ENCODE measurements at places on chromosomes 6 and 20. TPM values are rescaled to one million over a fixed set of nuclear protein-coding genes. Genes with fewer than 3 reads are reported as not detected.

KCNG1 gene
- 22.3 TPM for total RNA-seq

DNA sequence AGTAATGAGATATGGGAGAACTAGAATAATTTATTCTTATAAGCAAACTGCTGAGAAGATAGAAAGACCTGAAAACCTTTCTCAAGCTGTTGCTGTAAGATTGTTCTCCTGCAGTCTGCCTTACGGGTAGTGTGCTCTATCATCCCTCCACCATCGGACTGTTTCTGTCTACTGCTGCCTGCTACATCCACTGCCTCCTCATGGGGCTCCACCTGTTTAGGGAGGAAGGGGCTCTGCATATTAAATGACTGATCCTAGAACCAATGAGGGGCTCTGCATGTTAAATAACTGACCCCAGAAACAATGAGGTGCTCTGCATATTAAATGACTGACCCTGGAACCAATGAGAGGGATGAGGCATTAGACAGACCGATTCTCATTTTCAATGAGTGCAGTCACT, 654.6 kb downstream of the KIF16B start:
- no peak for DNase-seq

DNA sequence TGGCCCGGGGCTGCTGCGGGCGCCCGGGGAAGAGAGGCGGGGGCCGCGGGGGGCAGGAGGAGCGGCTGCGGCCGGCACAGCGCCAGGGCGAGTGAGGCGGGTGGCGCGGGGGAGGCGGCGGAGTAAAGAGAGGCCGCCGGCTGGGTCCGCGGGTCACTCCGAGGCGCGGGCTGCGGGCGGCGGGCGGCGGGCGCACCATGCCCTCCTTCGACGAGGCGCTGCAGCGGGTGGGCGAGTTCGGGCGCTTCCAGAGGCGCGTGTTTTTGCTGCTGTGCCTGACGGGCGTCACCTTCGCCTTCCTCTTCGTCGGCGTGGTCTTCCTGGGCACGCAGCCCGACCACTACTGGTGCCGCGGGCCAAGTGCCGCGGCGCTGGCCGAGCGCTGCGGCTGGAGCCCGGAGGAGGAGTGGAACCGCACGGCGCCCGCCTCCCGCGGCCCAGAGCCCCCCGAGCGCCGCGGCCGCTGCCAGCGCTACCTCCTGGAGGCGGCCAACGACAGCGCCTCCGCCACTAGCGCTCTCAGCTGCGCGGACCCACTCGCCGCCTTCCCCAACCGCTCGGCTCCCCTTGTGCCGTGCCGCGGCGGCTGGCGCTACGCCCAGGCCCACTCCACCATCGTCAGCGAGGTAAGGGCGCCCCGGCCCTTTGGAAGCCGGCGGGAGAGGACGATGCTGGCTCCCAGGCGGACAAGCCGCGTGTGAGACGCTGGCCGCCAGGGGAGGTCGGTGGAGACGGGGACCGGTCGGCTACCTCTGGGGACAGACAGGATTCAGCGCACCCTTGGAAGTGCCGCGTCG, at the start of gene SLC22A3:
Gene SLC22A3 (plus strand): TSS at position 156 of the 797 bp plus-strand sequence. CDS start 42 bp downstream, at position 198.
- no peak for DNase-seq

RIMS1 gene
- total RNA-seq = not detected

COX4I2 gene
- not detected for total RNA-seq

DNA sequence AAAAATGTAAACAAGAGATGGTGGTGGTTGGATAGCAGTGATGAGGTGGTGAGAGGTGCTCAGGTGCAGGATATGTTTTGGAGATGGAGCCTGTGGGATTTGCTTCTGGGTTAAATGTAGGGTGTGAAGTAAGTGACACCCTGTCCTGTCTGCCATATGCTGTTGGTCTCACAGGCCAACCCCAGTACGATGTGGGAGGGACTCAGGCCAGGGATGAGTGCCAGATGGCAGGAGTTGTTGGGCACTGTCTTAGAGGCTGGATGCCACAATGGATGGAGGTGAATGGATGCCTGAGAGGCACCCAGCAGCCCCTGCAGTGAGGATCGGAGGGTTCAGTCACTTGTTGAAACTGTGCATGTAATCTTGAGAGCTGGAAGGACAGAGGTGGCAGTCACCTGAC, 259.3 kb downstream of the NRN1 start:
- no peak for DNase-seq

DNA sequence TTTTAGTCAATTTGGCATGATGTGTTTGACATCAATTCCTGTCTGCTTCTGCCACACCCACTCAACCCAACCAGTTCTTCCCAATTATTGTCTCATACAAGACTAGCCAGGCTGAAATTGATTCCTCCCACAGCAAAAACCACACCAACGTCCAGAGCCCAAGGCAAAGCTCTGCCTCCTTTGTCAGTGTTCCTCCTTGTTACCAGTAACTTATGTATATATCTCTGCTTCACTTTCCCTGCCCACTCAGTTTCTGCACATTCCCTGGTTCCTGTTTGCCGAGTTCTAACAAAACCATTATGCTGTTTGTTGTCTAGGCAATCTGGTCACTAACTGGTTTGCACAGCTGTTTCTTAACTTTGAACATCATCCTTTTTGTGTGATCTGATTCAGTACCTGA, 547.9 kb upstream of the PTCHD4 start:
- DNase-seq = no peak

- no peak for DNase-seq
Observed at GRCh38 chr20:1618954-1619540, 762 bp downstream of the SIRPB1 start.

PLTP gene
- 18.5 TPM for total RNA-seq

PI16 gene
- total RNA-seq = not detected

DNA sequence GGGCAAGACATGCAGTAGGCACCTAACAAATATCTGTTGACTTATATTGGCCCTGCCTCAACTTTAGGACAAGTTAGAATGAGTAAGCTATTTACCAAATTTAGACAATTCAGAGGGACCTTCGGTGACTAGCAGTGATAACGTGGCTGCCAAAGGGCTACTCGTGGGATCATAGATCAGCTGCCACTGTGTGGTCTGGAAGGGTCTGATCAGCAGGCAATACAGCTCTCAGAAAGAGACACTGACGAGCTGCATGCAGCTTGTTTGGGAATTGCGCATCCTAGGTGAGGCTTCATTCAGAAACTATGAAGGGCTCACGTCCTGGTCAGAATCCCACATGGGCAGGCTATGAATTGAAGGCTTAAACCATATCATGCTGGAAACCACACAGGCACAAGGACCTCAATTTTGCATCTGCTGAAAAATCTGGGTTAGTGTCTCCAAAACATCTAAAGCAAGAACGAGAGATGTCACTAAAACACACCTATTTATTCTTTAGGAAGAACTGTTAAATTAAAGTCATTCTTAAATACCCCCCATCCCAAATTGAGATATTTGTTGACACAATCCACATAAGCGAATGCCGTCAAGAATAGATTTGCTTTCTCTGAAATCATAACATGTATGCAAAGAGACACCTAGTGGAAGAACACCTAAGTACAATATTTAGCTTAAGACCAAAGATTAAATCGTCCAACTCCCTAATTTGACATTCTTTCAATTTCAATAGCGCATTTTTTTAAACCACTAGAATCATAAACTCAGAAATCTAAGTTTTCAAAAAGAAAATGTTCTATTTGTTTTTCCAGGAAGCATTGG, 79.6 kb downstream of the IPCEF1 start:
- DNase-seq = peak; percentile 57

DNA sequence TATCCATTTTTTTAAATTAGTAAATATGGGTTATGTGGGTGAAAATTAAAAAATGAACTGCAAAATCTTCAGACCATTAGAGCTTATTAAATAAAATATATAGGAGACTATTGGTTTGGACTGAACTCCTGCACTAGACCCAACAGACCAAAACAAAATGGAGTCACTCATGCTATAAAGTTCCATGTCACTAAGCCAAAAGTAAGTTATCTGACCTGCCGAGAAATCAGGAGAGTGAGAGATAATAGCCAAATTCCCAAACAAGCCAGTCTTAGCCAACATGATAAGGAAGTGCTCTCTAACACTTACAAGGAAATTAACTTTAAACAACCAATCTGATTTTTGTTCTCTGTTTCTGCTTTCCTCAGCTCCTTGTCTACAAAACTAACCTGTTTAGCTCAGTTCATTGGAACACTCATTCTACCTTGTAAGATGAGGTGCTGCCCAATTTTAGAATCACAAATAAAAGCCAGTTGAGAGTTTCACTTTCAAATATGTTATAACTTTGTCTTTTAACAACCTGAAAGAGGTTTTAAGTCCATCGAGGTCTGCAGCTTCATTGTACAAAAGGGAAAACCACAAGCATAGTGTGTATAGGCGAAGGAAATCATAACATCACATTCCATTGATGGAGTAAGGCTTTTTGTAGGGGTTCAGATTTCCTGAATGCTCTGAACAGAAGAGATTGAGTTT, 220.5 kb downstream of the TENT5A start:
- no peak for DNase-seq

- no peak for DNase-seq
Observed at GRCh38 chr6:73797861-73798260, 101.9 kb downstream of the CD109 start.

- no peak for DNase-seq
Observed at GRCh38 chr6:83954371-83954770, 79.2 kb upstream of the MRAP2 start.

C20orf202 gene
- total RNA-seq = not detected

DNA sequence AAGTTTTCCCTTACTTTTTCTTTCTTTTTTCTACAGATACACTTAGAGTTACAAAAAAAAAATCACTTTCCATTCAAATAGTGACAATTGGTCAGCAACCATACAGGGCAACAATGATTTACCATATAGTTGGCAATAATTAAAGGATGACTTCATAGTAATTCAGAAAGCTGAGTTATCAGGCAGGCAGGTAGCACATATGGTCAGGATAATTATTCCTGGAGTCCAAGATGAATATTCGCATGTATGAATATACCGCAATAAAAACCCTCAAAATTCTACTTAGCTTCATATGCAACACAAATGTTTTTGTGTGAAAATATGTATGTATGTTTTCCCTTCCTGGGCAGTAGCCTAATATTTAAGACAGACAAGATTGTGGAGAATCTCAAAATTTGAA, 34.5 kb downstream of the COL19A1 start:
- no peak for DNase-seq

SLC22A1 gene
- 0.95 TPM for total RNA-seq

DNA sequence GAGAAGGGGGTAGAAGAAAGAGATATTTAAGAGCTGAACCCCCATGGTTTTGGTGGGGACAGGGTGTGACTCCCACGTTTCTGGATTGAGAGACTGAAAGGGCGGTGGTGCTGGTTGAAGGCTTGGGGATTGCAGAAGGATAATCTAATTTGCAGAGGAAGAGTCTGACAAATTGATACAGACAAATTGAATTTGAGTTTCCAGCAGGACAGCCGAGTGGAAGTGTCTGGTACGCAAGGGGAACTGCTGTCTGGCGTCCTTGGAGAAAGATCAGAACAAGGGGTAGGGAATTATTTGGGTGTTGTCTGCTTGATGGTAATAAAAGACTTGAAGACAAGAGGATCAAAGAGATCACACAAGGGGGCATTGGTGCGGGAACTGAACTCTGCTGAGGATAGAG, 40.5 kb upstream of the MDGA1 start:
- DNase-seq = no peak

SLC2A10 gene
- 8.5 TPM for total RNA-seq

GRCh38 chr20:17619351-17620093, 49.6 kb downstream of the DSTN start:
- DNase-seq = no peak

GRCh38 chr20:6882561-6883291, 115.2 kb downstream of the BMP2 start:
- no peak for DNase-seq

GRCh38 chr6:47016261-47016660, 25.9 kb downstream of the ADGRF1 start:
- peak; percentile 13 for DNase-seq

GRCh38 chr20:10438217-10438616, 3.1 kb downstream of the SLX4IP start:
- no peak for DNase-seq

DNA sequence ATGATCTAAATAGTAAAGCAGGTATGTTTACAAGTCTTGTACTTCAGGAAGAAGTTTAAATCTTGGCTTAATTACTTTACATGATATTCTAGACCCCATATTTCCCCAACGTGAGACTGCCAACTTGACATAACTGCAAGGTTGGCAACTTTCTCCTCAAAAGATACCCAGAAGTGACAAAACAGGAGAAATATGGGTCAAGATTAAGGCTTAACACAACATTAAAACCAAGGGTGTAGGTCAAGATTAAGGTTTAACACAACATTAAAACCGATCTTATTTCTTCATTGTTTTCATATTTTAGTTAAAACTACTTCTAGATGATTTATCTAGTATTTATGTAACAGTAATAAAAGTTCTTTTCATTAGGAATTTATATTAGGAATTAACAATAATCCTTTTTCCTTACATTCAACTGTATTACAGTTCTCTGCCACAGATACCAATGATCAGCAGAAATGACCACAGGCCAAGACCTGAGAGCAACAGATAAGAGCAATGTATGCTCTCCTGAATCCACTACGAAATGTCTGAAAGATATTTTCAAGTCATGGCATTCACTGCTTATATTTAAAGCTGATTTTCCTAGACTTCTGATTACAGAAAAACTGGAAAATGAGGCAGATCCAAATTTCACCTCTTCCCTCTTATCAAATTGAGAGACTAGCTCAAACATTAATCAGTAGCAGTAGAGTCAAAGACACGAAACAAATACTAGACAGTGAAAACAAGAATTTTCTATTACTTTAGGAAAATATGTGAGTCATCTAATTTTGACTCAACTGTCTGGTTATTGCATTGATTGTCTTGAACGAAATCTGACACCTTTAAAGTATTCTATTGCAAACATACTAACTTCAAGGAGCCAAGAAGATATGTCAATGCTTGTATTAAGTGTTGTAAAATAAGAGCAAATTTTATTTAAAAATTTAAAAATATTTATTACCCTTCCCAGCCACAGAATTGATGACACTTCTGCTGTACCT, 72.3 kb downstream of the RNGTT start:
- no peak for DNase-seq

GABRR1 gene
- not detected for total RNA-seq

All from SK-MEL-5 (cell line).